ENCODE measurements at places on chromosomes 16 and 17. TPM values are rescaled to one million over a fixed set of nuclear protein-coding genes. Genes with fewer than 3 reads are reported as not detected.

Gene PLXDC1
- not detected for total RNA-seq

Gene MT1F
- 2.9 TPM for total RNA-seq

Gene CPPED1
- total RNA-seq: 30.3 TPM

Gene G6PC1
- not detected for total RNA-seq

Gene ABHD15
- total RNA-seq: 5.9 TPM

Gene KRTAP17-1
- not detected for total RNA-seq

All from mammary microvascular endothelial cell (primary cell).